Astrocyte of the hippocampus (primary cell): ENCODE measurements at places on chromosomes 12 and 14.

- peak; percentile 39 for DNase-seq
Observed at GRCh38 chr14:65134651-65135579, 32.6 kb upstream of the MAX start.

DNA sequence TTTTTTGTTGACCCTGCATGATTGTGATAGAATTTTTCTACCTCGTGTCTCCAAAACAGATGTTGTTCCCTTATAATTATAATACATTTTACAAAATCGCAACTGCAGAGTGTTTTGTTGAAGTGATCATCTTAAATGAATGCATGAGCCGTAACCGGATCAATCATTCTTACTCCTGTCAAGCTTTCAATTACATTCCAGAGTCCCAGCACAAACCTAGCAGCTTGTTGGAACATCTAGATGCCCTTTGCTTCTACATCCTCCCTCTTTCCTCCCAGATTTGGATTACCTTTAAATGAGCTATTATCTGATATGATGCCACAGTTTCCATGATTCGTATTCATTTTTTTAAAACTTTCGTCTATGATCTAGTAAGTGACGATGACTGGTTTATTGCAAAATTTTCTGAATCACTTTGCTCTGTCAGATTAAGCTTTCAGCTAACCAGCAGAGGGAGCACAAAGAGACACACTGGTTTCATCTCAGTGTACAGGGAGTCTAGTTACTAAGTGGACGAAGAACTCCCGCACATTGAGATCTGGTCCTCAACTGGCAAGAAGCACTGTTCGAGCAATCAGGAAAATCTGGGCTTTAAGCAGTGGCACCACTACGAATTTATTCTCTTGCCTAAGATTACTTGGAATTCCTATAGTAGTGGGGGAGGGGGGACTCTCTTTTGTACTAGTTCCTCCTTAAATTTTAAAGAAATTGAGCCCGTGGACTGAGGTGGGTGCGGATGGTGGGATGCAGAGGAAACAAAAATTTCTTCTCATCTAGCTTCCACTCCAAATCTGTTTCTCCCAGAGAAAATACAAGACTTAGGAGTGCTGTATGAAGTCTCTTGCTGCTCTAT is 40.9 kb downstream of the TSHR start:
- peak; percentile 72 for DNase-seq

DNA sequence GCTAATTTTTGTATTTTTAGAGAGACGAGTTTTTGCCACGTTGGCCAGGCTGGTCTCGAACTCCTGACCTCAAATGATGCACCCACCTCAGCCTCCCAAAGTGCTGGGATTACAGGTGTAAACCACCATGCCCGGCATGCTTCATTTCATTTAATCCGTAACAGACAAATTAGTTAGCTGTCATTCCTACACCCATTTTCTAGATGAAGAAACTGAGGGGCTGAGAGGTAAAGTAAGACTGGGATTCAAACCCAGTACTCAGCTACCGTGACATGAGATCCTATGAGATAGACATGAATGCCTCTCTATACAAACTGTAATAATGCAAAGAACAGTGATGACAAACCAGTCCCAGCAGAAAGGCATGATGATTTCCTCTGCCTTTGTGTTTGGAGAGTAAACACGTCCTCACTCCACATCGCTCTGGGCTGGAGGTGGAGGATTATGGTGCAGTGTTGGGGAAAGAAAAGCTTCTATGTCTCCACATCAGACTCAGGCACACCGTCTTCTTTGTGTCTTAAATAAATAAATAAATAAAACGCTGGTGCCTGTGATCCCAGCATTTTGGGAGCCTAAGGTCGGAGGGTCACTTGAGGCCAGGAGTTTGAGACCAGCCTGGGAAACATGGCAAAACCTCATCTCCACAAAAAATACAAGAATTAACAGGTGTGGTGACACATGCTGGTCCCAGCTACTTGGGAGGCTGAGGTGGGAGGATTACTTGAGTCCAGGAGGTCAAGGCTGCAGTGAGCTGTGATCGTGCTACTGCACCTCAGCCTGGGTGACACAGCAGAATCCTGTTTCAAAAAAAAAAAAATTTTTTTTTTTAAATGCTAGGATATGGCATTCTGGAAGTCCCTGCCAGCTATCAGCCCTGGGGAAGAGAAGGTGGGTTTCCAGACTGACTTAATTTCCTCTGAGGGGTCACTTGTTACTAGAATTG is 10.5 kb downstream of the VSX2 start:
- no peak for DNase-seq

DNA sequence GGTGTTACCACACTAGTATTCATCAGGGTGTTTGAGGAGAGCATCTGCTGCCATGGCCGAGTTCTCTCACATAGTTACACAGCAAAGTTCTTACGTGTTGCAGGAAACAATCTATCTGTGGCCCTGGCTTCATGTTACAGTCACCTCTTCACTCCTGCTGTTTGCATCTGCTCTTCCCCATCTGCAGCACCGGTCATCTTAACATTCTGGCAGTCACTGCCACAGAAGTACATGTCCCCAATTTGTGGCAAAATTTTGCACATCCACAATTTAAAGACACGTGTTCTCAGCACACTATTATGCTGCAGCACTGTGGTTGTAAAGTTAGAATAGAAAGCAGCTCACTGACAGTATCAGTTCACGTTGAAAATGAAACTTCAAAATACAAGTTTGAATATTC is 23.2 kb downstream of the MAPK1IP1L start:
- no peak for DNase-seq

DNA sequence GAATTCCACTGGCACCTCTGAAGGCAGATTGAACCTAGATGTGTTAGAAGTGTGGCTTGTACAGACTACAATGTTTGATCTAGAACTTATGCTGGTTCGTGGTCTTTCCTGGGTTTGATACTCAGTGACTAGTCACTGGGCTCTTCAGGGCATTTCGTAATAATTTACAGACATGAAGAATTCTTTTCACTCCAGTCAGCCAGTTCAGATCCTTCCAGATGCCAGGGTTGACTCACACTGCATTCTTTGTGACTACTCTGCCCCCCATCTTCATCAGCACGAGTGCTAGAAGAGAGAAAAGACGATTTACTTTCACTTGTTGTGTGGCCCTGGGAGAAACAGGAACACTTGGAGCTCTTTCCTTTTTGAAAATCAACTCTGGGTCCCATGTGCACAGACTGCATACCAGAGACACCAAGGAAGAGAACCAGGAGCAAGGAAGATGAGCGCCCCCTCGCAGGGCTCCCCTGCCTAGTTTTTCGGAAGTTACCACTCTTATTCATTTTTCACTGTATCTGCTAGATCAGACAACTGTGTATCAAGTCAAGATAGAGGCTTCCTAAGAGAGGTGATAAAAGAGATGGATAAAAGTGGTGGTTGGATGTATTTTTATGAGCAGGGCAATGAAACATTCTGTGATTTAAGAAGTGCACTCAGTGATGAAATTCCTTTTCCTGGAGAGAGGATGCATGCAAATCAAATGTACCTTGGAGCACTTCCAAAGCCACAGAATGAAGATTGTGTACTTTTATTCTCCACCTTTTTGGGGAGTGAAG is 33.5 kb upstream of the EVL start:
- peak; percentile 94 for DNase-seq

GRCh38 chr14:59240356-59240755 is 51.9 kb downstream of the DAAM1 start:
- DNase-seq: no peak

DNA sequence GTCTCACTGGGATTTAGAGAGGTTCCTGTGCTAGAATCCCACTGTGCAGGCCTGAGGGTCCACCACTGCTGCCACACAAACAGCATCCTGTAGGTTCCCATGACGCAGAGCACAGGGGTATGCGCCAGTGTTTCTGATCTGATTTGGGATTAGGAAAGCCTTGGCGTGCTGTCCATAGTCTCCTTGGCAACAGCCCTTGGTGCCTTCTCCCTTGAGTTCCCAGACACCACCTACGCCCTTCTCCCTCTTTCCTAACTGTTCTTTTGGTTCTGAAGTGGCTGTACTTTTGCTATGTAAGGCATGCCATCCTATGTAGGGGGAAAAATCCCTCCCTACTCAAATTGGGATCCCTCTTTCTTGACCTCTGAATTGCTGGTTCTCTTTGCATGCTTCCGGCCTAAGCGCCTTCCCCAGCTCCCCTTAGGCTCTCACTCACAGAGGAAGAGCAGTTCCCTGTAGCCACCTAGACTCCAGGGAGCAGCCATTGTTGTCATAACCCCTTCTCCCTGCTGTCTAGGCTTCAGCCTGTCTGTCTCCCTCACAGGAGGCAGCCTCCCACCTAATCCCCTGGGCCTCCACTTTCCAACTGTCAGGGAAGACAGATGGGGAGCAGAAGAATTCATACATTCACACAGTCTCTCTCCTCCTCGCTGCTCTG is 14.8 kb upstream of the RIC8B start:
- DNase-seq: no peak

- peak; percentile 11 for DNase-seq
Observed at GRCh38 chr12:89907659-89908058, 199.0 kb upstream of the ATP2B1 start.

GRCh38 chr14:62896932-62897456 is 148.3 kb downstream of the KCNH5 start:
- no peak for DNase-seq

GRCh38 chr14:62689733-62690132 is 355.5 kb downstream of the KCNH5 start:
- no peak for DNase-seq

- DNase-seq: no peak
Observed at GRCh38 chr12:51889216-51890132, 1.6 kb downstream of the ANKRD33 start.

DNA sequence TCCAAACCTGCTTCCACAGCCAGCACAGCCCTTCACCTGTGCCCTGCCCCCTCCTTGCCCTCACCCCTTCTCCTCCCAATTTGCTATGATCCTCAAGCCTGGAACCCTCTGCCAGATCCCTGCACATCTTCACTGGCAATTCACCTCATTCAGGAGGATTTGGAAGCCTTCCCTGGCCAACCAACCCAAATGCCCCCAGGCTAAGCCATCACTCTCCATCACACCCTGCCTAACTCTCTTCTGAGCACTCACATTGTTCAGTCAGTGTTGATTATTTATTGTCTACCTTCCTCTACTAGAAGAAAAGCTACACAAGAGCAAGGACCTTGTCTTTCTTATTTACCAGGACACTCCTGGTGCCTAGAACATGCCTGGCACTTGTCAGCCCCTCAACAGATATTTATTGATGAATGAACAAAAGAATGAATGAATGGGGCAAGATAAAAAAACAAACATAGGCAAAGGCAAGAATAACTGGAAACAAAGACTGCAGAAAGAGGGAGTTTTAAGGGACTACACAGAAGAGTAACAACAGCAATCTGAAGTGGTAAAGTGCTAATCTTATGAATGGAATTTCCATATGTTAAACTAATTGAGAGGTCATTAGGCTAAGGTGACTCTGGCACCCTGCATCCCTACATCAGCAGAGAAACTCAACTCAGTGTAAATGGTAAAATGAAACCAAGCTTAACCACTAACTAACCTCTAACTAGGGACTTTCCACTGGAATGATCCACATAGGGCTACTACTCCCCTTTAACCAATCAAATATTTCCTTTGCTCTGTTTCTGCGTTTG is 33.4 kb downstream of the TMTC1 start:
- DNase-seq: peak; percentile 40

DNA sequence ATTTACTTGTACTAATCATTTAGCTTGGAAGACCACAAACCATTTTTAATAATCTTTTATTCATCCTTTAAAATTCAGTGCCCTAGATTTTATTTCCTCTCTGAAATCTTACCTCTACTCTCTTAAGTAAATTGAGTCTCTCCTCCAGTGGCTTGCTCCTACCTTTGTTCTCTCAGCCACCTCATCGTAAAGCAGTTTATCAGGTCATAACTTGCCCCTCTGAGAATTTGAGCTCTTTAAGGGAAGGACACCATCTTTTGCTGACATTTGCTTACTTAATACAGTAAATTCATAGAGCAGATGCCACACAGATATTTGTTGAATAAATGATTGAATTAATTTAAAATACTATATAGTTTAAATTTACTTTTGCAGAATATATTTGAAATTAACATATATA is 794.3 kb downstream of the C12orf50 start:
- DNase-seq: no peak

DNA sequence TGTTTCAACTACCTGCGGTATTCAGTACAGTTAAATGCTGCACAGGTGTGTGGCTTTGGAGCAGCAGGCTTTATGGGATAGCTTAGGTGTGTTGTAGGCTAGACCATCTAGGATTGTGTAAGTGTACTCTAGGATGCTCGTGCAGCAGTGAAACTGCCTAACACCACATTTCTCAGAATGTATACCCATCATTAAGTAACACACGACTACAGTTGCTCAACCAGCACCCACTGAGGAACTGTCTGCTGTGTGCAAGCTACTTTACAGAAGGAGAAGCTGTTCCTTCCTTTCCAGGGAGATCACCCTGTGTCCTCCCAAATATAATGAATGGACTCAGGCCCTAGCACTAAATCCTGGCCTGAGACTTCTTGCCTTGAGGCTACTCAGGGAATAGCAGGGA is 94.8 kb downstream of the SLC24A4 start:
- DNase-seq: no peak

GRCh38 chr12:121513464-121514183 is 67.2 kb downstream of the KDM2B start:
- no peak for DNase-seq

DNA sequence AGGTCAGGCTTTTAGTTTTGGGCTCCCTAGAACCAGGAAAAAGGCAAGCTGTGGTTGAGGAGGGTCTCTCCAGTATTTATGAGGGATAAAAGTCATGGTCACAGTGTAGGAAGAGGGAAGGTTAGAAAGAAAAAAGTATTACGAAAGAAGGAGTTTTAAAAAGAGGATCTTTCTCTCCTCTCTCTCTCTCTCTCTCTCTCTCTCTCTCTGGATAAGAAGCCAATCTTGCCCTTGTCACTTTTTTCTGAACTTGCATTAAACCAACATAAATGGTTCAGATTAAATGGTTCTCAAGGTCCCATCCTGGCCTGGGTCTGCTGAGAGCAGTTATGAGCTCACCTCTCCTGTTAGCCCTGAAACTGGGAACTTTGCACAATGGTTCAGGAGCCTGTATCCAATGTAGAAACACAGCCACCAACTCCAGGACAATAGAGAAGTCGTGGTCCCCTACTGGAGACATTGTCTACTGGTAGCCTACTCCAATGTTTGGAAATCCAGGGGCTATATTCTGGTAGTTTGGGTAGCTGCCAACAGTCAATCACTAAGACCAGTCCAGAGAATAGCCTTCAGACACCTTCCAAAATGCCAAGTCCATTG is 131.9 kb downstream of the DAD1 start:
- no peak for DNase-seq

DNA sequence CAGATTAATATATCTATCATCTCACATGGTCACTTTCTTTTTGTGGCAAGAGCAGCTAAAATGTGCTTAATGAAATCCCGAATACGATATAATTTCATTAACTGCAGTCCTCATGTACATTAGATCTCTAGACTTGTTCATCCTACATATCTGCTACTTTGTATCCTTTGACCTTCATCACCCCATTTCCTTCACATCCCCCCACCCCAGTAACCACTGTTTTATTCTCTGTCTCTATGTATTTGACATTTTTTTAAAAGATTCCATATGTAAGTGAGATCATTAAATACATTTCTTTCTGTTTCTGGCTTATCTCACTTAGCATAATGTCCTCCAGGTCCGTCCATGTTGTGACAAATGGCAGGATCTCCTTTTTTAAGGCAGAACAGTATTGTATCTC is 23.0 kb upstream of the ST8SIA1 start:
- DNase-seq: no peak
